NAMALWA (cell line): ENCODE measurements at places on chromosomes 5 and 9.

DNA sequence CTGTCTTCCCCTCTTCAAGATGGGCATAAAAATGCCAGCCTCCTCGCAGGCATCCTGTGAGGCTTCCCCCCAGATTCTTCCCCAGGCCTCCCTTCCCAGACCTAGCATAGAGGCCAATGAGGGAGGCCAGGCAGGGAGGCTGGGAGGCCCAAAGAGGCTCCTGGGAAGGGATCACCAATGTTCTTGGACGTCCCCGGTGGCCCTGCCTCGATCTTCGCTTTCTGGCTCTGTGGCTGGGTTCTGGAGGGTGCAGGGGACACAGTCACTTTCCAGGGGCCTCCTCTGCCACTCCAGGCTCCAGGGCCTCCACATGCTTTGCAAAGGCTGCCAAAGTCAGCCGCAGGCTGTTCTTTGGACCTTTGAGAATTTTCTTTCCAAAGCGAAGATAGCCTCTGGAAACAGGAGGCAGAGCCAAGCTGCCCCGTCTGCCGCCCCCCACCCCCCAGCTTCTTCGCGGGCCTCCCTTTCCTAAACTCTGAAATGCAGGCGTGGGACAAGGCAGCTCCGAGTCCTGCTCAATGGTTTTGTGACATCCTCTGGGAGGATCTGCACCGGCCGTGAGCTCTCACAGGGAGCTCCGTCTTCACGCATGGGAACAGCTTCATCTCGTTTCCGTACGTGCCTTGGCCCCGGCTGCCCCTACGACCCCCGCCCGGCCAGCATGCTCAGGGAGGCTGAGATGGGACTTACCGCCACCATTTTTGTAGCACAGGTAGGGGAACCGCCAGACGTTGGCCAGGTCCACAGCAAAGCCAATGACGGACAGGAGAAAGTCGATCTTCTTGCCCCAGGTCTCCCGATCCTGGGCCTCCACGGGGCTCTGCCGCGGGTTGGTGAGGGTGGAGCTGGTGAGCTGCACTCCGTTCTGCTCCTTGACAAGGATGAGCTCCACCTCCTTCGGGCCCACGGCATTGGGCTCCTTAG lies 2.8 kb downstream of the SLC6A3 start:
- DNase-seq: no peak

DNA sequence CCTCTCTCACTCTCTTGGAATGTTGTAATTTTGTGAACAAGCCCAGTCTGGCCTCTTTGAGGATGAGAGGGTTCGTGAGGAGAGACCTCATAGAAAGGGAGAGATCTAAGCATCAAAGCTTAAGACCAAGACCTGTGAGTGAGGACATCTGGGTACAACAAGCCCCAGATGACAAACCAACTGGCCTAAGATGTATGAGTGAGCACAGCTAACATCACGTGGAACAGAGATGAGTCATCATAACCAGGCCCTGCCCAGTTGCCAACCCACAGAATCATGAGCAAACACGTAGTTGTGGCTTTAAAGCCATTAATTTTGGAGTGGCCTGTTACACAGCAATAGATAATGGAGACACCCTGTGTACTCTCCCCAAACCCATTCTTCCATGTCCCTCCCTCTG lies 439.1 kb upstream of the KIF2A start:
- no peak for DNase-seq

DNA sequence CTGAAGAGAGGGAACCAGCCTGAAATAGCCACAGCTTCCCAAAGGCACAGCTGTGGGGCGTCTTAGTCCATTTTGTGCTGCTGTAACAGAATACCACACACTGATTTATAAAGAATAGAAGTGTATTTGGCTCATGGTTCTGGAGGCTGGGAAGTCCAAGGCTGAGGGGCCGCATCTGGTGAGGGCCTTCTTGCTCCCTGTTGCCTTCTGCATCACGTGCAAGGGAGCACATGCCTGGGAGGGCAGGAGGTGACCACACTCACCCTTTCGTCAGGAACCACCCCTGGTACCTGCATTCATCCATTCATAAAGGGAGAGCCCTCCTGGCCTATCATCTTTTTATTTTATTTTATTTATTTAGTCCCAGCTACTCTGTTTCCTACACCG lies 10.4 kb downstream of the PLPP7 start:
- DNase-seq: no peak

- DNase-seq: no peak
Measured at GRCh38 chr5:164058621-164059020, 553.2 kb downstream of the MAT2B start.

GRCh38 chr5:107235167-107235566 lies 435.6 kb downstream of the EFNA5 start:
- no peak for DNase-seq

- no peak for DNase-seq
Measured at GRCh38 chr5:118818604-118819003, 169.7 kb downstream of the DTWD2 start.

- peak; percentile 50 for DNase-seq
Measured at GRCh38 chr9:123426406-123426805, 70.4 kb downstream of the CRB2 start.

GRCh38 chr9:71620746-71621145 lies 147.6 kb downstream of the CEMIP2 start:
- DNase-seq: no peak

- DNase-seq: no peak
Measured at GRCh38 chr9:76560481-76560922, 101.5 kb downstream of the GCNT1 start.

- no peak for DNase-seq
Measured at GRCh38 chr9:100379862-100380261, 27.1 kb upstream of the TEX10 start.

DNA sequence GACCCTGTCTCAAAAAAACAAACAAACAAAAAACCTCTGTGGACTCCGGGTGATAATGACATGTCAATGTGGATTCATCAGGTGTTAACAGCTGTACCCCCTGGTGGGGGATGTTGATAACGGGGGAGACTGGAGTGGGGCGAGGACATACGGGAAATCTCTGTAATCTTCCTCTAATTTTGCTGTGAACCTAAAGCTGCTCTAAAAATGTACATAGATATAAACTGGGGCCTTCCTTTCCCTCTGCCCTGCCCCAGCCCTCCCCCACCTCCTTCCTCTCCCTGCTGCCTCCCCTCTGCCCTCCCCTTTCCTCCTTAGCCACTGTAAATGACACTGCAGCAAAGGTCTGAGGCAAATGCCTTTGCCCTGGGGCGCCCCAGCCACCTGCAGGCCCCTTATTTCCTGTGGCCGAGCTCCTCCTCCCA lies 1.4 kb upstream of the CEL start:
- DNase-seq: peak; percentile 47

DNA sequence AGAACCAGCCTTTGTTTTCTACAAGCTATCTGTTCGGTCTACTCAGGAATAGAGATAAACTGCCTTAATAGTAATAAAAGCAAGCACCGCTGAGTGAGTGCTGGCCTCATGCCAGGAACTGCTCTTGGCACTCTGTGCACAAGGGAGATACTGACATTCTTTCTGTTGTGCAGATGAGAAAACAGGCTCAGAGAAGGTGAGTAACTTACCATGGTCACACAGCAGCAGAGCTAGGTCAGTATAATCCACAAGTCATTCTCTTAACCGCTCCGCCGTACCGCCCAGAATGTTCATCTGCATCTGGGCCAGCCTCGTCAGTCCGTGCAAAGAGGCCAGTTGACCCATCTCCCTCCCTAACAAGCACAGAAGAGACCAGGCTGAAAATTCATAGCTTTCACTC lies 27.4 kb downstream of the QRFP start:
- peak; percentile 19 for DNase-seq

DNA sequence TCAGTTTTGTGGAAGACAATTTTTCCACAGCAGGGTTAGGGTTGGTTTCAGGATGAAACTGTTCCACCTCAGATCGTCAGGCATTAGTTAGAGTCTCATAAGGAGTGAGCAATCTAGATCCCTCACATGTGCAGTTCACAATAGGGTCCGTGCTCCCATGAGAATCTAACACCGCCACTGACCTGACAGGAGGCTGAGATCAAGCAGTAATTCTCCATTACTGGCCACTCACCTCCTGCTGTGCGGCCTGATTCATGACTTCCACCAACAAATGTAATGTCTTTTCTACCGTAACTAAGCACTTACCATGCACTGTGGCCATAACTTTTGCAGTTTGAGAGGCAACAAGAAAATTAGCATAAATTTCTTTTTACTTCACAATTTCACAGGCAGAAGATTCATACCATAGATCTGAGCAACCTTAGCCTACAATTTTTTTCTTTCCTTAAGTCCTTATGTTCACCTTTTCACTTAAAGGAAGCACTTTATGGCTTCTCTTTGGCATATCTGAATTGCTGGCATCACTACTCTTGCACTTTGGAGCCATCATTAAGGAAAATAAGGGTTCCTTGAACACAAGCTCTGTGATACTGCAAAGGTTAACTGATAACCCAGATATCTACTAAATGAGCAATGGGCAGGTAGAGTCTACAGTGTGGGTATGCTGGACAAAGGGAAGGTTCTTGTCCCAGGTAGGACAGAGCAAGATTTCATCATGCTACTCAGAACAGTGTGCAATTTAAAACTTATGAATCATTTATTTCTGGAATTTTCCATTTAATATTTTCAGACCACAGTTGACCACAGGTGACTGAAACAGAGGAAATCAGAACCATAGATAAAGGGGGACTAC lies 83.0 kb upstream of the IFNK start:
- no peak for DNase-seq

DNA sequence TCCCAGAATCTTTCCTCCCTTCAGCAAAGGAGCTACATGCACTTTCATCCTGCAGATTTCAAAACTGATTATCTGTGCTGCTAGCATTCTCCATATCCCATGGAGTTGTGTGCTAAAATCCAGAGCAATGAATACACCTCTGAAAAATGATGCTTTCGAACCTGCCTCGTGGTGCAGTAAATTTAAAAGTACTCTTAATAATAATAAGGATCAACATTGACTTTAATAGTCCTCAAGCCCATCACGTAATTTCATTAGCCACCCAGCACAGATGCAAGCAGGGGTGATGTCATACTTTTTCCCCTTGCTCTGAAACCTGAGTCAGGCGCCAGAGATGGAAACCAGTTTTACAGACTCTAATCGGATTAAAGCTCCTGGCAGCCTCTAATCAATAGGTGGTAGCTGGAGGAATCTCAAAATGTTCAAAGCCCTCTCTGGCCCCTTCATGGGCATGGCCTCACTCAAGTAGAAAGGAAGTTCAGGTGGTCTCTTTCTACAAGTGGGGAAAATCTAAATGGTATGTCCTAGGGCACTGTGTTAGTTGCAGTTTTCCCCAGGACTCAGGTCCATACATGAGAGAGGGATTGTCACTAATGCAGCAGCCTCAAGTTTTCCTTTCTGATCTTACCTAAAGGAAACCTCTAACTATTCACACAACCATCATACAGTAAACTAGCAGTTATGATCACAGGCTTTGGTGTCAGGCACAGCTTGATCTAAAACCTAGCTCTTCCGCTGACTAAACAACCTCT lies 221.6 kb upstream of the SLC30A5 start:
- DNase-seq: no peak

GRCh38 chr5:42397267-42397666 lies 26.0 kb upstream of the GHR start:
- DNase-seq: no peak

DNA sequence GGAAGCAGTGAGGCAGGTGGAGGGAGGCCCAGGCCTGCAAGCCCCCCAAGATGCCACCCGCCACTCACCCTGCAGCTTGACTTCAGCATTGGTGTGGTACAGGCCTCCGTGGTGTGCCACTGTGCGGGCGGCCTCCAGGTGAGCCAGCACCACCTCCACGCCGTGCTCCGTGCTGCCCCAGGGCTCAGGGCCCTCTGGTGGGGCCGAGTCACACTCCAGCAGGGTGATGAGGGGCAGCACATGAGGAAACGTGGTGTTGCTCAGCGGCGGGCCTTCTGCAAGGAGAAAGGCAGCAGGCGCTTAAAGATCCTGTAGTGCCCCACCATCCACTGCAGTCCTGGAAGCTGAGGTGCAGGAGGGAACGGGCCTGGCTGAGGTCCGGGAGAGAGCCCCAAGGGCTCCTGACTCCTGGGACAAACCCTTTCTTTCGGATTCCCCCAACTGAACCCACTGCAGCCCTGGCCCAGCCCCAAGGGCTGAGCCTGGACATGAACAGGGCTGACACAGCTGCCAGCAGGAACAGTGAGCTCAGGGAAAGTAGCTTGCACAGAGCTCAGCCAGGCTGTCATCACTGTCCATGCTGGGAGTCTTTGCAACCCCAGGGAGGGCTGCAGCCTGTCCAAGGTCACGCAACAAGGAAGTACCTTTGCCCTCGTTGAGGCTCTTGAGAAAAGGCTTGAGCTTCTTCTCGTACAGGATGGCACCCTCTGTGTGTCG lies 4.7 kb upstream of the TOR2A start:
- DNase-seq: no peak

DNA sequence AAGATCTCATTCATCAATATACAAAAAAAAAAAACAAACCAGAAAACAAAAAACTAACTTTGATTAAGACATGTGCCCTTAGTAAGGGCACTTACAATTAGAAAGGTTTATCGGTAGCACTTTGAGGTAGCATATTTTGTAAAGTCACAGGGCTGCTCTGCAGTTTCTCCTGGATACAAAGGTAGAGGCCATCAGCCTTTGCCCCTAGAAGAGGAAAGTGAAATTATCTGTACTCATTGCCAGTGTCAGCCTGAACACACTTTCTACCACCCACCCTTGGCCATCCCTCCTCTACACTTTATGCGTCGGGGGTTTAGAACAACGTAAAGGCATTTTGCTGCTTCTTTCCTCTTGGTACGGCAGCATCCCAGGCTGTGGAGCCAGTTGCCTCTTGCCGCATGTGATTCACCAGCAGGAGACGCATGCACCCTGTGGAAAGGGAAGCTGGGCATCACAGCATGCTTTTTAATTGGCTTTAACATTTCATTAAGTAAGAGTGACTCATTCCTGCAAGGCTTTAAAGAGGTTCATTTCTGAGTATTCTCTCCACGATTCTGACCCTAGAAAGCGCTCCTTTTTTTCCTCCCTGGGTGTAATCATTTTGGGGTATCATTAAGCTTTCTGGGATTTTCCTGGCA lies 84.6 kb downstream of the CEMIP2 start:
- no peak for DNase-seq

GRCh38 chr9:72552356-72552755 lies 30.9 kb downstream of the TMC1 start:
- DNase-seq: no peak

- DNase-seq: no peak
Measured at GRCh38 chr5:78050888-78051287, 243.6 kb downstream of the AP3B1 start.

- no peak for DNase-seq
Measured at GRCh38 chr9:93308158-93308602, 124.2 kb downstream of the WNK2 start.

GRCh38 chr5:151572657-151573368 lies 18.3 kb downstream of the FAT2 start:
- DNase-seq: no peak

GRCh38 chr5:79540939-79541338 lies 27.0 kb upstream of the HOMER1 start:
- DNase-seq: no peak

- peak; percentile 52 for DNase-seq
Measured at GRCh38 chr9:92718086-92719001, 46.3 kb downstream of the BICD2 start.
